NCI-H146 (cell line): ENCODE measurements at places on chromosomes 16 and 17.

DNA sequence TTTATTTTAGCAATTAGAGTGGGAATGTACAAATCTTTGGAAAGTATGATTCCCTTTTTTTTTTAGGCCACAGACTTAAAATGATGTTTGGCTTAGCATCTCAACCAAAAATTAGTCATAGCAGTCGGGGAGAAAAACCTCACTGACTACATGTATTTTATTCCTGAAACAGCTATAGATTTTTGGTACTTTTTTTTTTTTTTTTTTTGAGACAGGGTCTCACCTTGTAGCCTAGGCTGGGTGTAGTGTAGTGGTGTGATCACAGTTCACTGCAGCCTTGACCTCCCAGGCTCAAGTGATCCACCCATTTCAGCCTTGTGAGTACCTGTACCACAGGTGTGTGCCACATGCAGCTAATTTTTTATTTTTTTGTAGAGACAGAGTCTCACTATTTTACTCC, 23.4 kb downstream of the RNFT1 start:
- no peak for DNase-seq

DNA sequence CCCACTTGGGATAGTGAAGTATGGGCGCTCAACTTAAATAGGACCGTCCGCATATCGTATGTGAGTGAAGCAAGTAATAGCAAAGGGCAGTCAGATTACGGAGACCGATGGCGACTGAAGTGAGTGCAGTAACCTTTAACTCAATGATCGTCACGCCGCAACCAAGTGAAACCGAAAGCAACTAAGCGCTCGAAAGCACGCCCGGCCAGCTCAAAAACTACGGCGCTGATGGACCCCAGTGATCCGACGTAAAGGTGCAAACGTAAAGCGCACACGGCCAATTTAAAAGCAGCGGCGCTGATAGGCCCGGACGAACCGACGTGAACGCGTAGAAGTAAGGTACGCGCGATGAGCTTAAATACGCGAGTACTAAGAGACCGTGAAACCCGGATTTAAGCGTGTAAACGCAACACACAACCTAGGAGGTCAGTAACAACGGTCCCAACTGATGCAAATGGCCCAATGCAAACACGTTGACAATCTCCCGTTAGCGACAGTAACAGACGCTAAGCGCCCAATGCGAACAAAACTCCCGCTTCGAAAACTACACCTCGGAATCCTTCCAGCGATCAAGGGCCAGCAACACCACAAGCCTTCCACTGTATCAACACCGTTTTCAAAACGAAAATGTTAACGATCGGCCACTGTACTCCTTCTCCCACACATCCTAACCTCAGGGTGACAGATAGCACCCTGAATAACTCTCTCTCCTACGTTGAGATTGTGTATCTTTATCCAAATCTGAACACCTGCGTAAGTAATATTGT, 37.9 kb upstream of the ARL4D start:
- peak; percentile 98 for DNase-seq

DNA sequence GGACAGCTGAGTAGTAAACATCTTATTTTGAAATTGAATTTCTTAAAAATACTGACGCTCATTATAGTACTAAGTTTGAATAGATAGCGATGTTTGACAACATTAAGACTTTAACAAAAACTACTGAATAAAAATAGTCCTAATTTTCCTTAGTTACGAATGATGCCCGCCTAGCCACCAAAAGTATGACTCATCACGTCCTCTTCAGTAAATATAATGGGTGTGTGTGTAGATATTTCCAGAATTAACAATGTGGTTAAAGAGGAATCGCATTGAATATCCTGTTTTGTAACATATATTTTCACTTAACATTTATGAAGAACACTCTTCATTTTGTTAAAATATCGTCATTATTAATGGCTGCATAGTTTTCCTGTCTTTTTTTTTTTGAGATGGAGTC, 187.6 kb downstream of the MYO1D start:
- no peak for DNase-seq

DNA sequence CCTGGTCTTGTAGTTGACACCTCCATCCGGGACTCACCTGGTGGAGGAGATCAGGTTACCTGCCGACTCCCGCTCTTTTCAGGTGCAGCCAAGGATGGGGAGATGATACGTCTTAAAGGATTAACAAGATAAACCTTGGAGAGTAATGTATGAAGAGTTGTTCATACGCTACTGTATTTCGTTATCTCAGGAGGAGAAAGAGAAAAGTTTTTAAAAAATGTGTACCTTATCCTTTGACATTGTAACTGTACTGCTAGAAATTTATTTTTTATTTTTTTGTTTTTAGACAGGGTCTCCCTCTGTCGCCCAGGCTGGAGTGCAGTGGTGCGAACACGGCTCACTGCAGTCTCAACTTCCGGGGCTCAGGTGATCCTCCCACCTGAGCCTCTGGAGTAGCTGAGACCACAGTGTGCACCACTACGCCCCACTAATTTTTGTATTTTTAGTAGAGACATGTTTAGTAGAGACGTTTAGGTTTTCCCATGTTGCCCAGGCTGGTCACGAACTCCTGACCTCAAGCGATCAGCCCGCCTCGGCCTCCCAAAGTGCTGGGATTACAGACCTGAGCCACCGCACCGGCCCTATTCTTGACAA, 764 bp upstream of the SMURF2 start:
- no peak for DNase-seq

DNA sequence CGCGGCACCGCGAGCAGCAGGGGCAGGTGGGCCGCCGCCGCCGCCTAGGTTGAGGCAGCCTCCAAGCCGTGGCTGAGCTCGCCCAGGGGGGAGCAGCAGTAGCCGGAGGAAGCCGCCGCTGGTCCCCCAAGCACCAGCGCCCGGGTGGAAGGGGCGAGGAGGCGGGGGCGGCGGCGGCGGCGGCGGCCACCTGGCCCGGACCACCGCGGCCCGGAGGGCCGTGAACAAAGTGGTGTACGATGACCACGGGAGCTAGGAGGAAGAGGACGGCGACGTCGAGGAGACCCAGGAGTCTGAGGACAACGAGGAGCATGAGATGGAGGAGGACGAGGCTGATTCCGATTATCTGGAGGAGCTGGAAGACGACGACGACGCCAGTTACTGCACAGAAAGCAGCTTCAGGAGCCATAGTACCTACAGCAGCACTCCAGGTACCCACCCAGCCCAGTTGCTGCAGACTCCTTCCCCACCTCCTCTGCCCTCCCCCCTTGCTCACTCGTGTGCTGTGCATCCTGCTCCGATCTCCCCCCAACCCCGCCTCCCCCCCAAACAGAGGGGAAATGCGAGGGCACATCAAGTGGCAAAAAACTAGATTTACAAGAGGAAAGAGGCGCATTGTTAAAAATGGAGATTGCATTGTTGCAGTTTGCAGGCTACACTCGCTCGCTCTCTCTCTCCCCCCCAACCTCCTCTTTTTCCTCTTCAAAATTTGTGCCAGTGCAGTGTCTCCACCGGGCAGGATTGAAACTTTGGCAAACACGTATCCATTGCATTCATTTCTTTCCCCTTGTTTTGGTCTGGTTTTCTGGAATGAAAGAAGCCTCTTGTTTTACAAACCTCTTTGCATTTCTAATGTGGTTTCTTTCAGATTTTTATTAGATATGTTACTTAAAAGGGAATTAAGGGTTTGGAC, 41.8 kb upstream of the AMZ2 start:
- peak; percentile 69 for DNase-seq

DNA sequence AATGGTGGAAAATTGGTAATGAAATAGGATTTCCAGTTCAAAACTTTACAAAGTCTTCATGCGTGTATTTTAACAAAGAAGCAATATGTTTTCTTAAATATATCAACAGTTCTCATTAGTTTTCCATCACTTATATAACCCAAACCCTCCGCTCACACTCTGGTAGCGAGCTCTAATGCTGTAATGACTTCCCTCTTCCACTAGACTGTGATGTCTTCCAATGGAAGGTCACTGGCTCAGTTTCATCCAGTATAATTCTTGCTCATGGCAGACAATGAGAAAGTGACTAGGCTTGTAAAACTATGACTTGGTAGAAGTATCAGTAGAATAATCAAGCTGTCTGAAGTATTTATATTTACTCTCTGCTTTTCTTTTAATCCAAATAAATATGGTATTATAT, 32.8 kb downstream of the NETO2 start:
- no peak for DNase-seq
